Left colon (tissue), 2 donors: ENCODE measurements at places on chromosomes 11 and 22.

GRCh38 chr22:30033901-30034300 is 46.4 kb upstream of the HORMAD2 start:
- DNase-seq: no peak

DNA sequence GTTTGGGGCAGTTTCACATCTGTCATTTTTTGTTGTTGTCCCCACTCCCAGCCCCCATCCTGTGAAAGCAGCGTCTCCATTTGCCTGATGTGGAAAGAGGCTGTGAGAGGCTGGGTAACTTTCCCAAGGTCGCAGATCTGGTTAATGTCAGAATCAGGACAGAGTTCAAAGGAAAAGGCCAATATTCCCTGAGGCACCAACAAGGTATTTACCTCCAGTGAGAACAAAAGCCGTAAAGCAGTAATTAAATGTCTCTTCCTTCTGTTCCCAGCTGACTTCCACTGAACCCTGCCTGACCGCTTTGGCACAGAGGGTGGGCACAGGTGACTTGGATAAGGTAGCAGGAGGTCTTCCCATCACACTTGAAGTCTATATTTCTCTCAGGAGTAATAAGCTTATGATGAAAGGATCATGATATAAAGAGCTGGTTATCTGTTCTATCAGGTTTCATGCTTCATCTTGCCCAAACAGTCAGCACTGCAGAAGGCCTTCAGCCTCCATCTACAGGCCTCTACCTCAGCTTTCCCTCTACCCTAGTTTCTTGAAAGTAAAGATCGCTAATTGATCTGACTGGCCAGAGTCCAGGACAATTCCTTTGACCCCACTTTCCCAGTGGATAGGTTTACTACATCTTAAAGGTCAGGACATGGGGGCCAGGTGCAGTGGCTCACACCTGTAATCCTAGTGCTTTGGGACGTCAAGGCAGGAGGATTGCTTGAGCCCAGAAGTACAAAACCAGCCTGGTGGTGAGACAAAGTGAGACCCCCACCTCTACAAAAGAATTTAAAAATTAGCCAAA is 9.4 kb downstream of the C11orf91 start:
- no peak for DNase-seq

- no peak for DNase-seq
Measured at GRCh38 chr22:48890693-48891554, 936.7 kb downstream of the BRD1 start.

- DNase-seq: no peak
Measured at GRCh38 chr11:121032546-121032945, 8.6 kb downstream of the TBCEL start.

GRCh38 chr11:32940865-32941264 is 48.3 kb downstream of the QSER1 start:
- no peak for DNase-seq

GRCh38 chr22:28873183-28873963 is 10.0 kb upstream of the ZNRF3 start:
- no peak for DNase-seq

- DNase-seq: no peak
Measured at GRCh38 chr11:19409307-19409706, 168.6 kb upstream of the E2F8 start.

GRCh38 chr11:93775289-93775688 is 8.8 kb upstream of the MED17 start:
- DNase-seq: no peak

- no peak for DNase-seq
Measured at GRCh38 chr11:76266286-76267100, 60.2 kb upstream of the WNT11 start.

DNA sequence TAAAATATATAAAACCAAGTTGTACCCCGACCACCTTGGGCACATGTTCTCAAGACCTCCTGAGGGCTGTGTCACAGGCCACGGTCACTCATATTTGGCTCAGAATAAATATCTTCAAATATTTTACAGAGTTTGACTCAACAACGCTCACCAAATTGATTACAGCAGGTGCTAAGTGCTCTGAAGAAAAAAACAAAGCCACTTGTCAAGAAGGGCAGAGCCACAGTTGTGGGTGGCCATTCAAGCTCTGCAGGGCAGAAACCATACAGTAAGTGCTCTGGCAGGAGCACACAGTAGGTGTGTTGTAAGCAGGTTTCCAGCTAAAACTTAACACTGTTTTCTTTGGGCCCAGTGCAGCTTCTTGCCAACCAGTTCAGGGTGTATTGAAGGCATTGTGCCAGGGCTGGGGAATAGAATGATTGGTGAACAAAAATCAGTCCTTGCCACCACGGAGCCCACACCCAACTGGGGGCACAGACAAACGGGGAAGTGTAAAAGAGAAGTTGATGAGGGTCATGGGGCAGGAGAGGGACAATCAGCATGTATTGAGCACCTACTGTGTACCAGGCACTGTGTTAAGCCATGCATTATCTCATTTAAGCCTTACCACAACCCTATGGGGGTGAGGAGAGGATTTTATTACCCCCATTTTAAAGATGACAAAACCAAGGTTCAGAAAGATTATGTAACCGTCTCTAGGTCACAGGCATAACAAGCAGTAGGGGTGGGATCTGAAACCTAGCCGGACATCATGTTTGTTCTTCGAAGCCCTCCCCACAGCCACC is 18.2 kb downstream of the ARRB1 start:
- DNase-seq: no peak

DNA sequence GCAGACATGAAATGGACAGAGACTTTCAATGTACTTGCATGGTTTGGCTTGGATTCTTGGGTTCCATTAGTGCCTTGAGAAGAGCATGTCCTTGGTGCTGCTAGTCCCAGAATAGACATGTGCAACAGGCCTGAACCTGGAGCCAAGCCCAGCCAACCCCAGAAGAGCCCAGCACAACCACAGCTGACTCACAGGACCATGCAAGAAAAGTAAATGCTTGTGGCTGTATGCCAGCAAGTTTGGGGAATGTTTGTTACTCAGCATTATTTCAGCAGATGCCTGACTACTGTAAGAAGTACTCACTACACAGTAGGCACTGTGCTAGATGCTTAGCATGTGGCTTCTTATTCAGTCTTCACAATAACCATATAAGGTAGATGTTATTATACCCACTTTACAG is 39.2 kb upstream of the HMGXB4 start:
- no peak for DNase-seq

- no peak for DNase-seq
Measured at GRCh38 chr11:3982431-3982830, 112.2 kb upstream of the RRM1 start.

DNA sequence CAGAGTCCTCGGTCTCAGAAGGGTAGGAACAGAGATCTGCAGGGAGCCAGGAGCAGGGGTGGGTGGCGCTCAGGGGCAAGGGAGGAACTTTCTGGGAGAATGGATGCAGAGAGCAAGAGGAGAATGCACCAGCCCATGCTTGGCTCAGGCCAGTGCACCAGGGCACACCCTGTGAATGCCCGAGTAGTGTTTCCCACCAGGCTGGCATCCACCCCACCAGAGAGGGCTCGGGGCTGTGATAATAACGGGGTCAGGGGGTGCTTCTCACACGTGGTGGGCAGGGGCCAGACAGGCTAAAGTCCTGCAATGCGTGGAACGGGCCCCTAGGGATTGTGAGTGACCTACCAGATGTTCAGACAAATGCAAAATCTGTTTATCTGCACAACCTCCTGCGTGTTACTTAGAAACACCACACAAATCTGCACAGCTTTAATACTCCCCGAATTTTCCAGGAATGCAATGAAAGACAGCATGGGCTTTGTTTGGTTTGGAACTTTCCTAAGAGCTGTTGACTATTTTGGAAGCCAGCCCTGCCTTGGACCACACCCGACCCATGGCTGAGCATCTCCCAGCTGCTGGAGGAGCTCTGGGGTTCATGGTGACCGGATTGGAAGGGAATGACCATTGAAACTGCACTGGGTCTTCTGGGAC is 368.3 kb downstream of the SHANK2 start:
- DNase-seq: no peak

GRCh38 chr11:43010042-43010441 is 301.8 kb upstream of the API5 start:
- no peak for DNase-seq

DNA sequence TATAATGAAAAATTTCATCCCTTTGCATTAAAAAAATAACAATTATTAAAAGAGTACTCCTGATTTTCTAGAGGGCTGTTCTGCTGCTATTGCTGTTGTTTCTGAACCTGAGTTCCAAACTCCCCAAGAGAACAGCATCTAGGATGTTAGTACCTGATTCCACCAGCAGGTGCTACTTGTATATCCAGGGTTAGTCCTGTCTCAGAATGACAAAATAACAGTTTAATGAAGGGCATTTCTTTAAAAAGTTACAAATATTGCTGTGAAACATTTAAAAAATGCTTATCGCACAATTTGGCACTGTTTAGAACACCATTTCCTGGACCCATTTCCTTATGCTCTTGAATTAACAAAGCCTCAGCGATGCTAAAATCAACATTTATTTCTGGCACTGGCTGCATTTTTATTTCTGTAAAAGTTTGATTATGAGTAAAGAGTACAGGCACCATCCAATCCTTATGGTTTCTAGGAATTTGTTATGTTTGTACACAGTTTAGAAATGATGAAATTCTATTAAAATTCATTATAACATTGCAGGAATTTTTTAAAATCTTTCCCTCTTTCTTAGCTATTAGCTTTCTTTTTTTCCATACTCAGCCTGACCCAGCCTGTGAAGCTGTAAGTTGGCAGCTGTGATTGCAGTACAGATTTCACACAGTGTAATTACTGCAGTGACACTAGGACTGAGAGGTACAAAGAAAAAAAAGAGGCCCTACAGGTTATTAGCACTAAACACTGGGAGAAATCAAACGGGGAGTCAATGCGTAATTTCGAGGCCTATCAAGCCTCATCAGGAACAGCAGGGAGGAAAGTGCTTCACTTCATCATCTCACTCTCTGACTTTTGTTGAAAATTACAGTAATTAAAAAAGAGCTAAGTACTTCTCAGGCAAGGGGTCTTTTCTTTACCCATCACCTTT is 208.8 kb downstream of the DCDC1 start:
- DNase-seq: no peak

GRCh38 chr11:1497600-1497999 is 11.0 kb upstream of the MOB2 start:
- no peak for DNase-seq

GRCh38 chr11:64447831-64448598 is 89.1 kb downstream of the RPS6KA4 start:
- peak; percentile 50 for DNase-seq

- no peak for DNase-seq
Measured at GRCh38 chr11:122320671-122321070, 204.7 kb upstream of the BLID start.

GRCh38 chr22:26617271-26618199 is at the start of gene CRYBB1:
CRYBB1 (minus strand) TSS chr22:26618027; CDS start chr22:26616319, 1,708 bp downstream.
- DNase-seq: no peak

DNA sequence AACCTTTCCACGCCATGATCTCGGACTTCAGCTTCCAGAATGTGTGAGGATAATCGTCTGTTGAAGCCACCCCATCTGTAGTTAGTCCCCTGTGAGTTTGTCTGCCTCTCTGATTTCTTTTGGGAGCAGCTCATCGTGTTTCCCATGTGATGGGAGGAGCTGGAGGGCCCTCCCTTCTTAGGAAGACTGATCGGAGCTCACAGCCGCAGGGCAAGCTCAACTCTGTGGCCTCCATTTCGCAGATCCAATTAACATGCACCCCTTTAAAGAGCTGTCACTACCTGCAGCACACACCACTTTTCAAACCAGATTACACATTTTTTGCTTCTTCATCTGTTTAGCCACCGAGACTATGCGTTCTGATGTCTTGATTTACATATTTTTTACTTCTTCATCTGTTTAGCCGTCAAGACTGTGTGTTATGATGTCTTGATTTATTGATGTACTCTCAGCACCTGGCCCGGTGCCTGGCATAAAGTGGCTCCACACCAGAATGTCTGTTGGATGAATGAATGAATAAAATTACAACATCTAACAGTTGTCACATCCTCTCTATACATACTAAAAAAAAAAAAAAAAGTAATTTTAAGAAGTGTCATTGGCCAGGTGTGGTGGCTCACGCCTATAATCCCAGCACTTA is 14.9 kb upstream of the PPFIA1 start:
- no peak for DNase-seq

DNA sequence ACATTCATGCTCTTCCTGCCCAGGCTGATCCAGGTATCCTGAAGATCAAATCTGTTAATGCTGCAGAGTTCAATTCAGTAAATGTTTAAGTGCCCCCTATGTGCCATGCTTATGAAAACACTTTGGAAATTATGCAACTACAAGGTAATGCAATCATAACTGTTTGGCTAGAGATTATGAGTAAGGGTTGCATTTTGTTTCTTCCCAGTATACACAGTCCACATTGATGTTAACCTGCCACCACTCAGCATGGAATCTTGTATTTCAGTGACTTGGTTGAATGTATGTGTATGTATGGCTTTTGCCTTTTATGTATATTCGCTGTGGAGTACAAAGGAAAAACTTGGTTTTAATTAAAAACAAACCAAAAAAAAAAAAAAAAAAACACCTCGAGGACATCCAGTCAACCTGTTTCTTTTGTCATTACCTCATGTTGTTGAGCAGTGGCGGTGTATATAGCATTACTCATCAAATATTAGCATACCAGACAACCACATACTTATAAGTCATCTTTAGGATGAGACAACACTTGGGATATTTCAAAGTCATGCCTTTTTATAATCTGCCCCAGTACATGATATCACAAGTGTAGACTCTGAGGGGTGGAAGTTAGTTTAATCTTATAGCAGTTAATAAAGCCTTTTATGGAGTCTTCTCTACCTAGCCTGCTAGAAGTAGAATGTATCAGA is 86.1 kb upstream of the HORMAD2 start:
- no peak for DNase-seq
